NCI-H510A (cell line): ENCODE measurements at places on chromosomes 6 and 20.

DNA sequence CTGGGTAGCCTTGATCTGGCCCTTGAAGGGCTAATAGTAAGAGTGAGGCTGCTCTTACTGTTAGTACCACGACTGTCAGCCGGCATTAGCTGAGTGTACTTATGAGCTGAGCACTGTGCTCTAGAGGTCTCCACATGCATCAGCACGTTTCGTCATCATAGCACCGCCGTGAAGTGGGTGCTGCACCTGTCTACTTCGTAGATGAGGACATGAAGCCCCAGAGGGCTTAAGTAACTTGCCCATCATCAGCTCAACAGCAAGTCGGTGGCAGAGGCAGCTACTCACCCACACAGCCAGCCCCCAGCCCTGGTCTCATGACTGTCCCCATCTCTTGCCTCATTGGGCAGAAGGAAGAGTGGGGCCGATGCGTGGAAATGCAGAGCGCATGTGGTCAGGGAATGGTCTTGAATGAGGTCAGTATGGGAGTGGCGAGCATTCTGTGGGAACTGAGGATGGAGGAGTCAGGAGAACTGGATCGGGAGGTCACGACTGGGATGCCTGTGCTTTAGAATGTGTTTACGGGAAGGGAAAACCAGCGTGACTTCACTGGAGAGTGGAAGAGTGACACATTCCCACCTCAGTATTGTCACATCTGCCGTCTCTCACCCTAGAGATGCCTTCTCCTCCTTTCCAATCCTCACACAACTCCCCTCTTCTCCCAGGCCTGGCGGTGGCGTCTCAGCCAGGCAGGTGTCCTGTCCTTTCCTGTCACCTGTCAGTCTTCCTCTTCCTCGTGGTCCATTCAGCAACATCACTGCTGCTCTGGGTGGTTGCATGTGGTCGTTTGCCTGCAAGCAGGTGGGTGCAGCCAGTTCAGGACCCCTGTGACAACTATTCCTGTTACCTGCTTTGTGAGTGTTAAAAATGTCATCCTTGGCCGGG is 6.0 kb downstream of the SYTL3 start:
- peak; percentile 92 for DNase-seq

GRCh38 chr6:16503970-16504415 is 257.3 kb downstream of the ATXN1 start:
- DNase-seq, result no peak

- no peak for DNase-seq
Measured at GRCh38 chr20:19378058-19378457, 165.6 kb downstream of the SLC24A3 start.

- DNase-seq, result no peak
Measured at GRCh38 chr20:31681128-31681727, 41.4 kb downstream of the BCL2L1 start.

- DNase-seq, result no peak
Measured at GRCh38 chr6:19731282-19731681, 105.9 kb upstream of the ID4 start.

GRCh38 chr6:84416043-84416657 is 188.7 kb upstream of the CEP162 start:
- DNase-seq, result no peak

DNA sequence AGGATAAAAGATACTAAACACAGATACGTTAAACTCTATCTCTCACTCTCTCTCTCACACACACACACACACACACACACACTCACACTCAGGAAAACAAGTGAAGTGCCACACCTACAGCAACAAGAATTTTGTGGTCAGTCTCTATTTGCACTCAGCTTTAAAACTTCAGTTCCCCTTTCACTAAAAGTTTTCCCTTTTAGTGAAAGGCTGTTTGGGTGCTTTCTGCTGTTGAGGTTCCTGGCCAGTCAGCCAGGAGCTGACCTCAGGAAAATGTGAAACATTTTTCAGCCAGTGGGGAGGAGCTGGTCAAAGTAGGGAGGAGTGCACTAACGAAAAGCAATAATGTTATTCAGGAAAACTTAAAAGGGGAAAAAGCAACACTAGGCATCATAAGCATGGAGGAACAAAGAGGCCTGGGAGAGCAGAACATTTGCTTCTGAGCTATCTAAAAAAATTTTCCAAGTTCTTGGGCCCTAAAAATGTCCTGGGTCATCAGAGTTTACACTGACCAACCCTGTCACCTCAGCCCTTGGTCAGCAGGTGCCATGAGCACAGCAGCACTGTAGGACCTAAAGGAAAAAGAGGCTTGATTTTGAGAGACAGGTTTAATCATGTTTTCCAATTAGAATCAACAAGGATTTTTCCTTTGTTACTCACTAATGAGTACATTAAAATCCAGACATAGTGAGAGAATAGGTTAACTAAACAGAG is 30.7 kb upstream of the NT5E start:
- no peak for DNase-seq

DNA sequence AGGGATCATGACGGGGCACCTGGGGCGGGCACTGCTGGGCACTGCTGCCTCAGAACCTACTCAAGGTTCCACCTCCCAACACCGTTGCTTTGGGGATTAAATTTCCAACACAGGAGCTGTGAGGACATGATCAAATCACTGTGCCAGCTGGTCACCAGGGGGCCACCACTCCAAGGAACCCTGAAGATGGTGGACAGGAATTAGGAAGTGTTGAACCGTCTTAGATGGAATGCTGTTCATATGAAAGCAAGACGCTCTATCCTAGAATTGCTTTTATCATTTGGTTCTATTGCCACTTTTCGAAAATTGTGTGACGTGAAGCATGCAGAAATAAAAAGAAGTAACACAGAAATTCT is 140.3 kb downstream of the DLL1 start:
- DNase-seq, result no peak

DNA sequence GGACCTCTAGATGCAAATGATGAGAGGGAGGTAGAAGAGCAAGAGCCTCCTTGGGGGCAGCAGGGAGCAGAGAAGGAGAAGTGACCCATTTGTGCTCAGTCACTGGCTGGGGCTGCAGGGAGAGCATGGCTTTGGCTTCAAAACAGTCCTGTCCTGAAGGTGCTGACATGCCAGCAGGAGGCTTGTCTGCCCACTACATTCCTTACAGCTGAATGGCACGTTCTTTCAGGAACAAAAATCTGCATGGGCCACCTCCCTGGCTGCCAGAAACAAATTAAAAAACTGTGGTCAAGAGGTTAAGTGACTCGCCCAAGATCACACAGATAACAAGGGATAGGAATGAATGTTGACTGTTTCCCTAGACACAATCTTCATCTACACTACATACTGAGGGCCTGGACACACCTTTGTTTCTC is 188.8 kb downstream of the HIVEP2 start:
- no peak for DNase-seq

DNA sequence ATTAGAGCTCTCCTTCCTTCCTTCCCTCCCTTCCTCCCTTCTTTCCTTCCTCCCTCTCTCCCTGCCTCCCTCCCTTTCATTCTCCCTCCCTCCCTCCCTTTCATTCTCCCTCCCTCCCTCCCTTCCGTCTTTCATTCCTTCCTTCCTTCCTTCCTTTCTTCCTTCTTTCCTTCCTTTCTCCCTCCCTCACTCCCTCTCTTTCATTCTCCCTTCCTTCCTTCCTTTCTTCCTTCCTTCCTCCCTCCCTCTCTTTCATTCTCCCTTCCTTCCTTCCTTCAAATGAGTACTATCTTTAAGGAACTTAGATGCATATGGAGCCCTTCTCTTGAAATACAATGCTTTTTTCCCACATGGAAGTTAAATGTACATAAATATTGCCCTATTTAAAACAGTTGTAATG is 20.9 kb upstream of the PTPRK start:
- DNase-seq, result no peak

DNA sequence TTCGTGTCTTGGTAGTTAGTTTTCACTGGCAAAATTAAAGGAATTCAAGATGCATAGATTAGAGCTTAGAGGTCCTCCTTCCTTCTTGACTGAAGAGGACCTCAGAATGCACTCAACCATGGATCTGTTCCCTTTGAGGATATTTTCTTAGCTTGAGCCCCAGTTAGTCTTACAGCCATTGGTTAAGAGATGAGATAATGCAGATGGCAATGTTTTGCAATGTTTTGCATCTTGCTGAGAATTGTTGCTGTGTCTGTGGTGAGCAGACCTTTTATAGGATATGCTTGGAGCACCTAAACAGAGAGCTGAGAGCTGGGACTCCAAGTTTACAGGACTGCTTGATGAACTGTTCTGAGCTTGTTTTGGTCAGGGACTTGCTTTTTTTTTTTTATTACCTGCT is 107.5 kb downstream of the TMEM170B start:
- DNase-seq, result no peak

- DNase-seq, result no peak
Measured at GRCh38 chr6:16720861-16721260, 40.4 kb downstream of the ATXN1 start.

DNA sequence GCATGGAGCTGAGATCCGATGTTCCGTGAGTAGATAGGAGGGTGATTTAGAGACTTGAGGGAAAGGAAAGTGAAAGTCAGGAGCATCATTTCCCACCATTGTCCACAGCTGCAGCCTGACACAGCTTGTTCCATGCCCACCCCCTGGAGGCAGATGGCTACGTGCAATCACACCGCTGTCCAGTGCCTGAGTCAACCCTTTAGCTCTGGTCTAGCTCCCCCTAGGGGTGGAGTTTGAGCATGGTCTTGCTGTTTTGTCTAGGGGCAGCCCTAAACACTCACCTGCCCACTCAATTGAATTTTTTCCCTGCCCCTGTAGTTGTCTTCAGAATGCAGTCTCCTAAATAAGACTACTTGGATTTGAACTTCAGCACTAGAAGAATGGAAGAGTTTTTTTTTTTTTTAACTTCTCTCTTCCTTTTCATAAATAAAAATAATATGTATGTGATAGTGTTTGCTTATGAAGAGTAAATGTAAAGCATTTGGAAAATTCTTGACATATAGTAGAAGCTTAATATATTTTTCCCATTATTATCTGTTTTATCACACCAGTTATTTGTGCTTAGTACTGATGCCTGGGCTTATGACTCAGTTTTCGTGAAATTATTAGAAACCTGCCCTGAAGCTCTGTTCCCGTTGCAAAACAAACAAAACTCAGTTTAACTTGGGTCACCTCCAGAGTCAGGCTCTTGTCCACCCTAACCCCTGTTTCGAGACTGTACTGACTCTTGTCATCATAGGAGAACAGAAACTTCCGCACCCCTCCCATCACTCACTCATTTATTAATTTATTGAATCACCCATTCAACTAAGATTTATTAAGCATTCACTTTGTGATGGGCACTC is 814.8 kb downstream of the MAFB start:
- DNase-seq, result peak; percentile 79

- no peak for DNase-seq
Measured at GRCh38 chr20:59825563-59825920, 107.9 kb downstream of the SYCP2 start.

DNA sequence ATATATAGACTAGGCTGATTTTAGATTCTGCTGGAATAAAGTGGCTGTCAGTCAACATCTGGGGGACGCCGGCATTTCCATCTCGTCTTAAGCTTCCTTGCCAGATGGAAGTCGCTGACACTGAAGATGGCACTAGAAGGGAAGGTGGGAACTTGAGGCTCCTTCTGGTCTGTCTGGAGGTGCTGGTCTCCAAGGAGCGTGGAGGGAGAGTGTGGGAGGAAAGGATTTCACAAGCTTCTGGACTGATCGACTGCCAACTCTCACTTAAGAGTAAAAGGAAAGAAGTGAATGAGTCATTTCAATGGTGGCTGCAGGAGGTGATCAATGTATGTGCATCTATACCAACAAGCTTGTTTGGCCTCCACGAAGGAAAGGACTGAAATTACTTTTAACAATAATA is 40.4 kb downstream of the DUSP22 start:
- DNase-seq, result no peak

- no peak for DNase-seq
Measured at GRCh38 chr6:26268659-26269402, 96.2 kb upstream of the BTN3A2 start.

- DNase-seq, result no peak
Measured at GRCh38 chr20:33291830-33292355, 8.9 kb downstream of the BPIFB1 start.

GRCh38 chr6:62993951-62994350 is 217.3 kb upstream of the FKBP1C start:
- no peak for DNase-seq

GRCh38 chr6:35717449-35718374 is 19.1 kb upstream of the ARMC12 start:
- DNase-seq, result no peak

DNA sequence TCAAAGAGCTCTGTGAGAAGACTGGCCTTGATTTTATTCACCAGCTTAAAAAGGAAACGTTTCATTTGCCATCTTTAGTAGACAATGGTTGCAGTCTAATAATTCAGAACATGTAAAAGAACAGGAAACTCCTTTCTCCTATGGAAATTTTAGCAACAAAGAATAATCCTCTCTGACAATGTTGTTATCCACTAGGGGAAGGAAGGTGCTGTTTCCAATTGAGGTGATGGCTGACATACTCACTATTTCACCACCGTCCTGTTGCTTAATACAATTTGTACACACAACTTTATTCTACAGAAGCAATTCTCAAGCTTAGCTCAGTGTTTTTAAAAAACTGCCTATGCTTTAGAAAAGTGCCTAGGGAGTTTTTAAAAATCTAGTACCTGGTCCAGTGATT is 192.7 kb downstream of the ARHGAP18 start:
- no peak for DNase-seq

DNA sequence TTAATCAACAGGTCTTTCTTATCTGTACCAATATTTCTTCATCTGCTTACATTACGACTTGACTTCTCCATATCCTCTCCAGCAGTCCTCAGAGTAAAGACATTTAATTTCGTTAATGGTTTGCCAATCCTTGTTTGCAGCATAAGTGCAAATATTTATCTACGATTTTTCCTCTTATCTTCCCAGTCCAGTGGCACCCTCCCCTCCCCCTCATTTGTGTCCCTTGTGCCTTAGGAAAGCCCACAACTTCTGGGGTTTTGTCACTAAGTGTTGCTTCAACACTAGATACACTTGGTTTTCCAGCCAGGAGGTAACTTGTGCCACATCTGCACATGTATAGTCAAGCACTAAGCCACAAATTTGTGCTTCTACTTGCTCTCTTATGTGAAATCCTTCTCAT is 327.2 kb downstream of the CBLN4 start:
- DNase-seq, result no peak

GRCh38 chr20:63217706-63218105 is 1.8 kb upstream of the YTHDF1 start:
- DNase-seq, result no peak

- no peak for DNase-seq
Measured at GRCh38 chr6:38283734-38284362, 355.9 kb downstream of the BTBD9 start.

- no peak for DNase-seq
Measured at GRCh38 chr20:47351643-47352331, 4.7 kb downstream of the ZMYND8 start.

- no peak for DNase-seq
Measured at GRCh38 chr6:21281366-21281765, 312.2 kb upstream of the SOX4 start.

- DNase-seq, result no peak
Measured at GRCh38 chr6:7269816-7270215, 43.2 kb downstream of the SSR1 start.

DNA sequence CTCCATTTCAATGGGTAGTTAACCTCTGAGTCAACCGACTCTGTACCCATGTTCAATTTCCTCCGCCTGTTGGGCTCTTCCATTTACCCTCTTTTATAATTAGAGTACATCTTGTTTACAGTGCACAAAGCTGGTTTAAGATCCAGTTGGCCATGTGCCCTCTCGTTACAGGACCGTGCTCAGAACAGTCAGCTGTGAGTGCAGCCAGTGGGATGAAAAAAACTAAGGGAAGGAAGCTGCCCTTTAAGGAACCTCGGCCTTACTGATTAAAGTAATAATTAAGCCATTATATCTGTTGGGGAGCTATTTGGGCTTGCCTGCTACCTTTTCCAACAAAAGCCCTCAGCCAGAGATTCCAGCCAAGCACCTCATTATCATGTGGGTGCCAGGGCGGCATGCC is 68.8 kb downstream of the TMEM170B start:
- DNase-seq, result no peak
